ENCODE measurements at places on chromosomes 6 and 20.

- no peak for DNase-seq
Observed at GRCh38 chr6:128098000-128098581, 197.2 kb upstream of the THEMIS start.

GRCh38 chr6:15398633-15399275 lies 152.9 kb downstream of the JARID2 start:
- no peak for DNase-seq

- DNase-seq, result peak; percentile 59
Observed at GRCh38 chr6:110875548-110876169, 1.1 kb downstream of the AMD1 start.

DNA sequence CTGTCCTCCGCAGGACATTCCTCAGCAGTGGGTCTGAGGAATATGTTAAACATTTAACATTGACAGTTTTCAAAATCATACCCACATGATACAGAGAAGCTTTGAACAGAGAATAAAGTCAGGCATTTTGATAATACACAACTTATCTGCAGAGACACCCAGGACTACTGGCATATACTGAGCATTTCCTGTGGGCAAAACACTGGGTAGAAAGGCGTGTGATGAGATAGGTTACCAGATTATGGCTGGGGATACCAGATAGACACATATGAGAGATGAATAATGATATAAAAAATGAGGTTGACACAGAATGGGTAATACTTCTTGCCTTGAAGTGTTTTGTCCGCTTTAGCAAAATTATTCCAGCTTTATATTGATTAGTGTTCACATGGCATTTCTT lies 31.4 kb upstream of the TRIM26 start:
- no peak for DNase-seq

DNA sequence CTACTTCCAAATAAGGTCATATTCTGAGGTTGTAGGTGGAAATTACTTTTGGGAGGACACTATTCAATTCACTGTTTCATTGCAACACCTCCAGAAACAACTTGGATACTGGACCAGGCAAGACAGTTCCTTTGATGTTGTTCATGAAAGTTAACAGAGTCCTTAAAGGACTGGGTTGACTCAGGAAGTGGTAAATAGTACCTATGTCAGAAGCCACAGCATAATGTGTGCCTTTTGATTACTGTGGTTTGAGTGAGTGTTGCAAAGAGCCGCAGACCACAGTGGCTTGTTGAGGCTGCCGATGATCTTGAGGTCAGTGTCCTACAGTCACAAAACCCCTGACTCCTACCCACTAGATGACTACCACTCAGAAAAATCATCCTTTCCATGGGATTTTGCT lies 10.9 kb downstream of the IL20RA start:
- no peak for DNase-seq

GRCh38 chr20:36093025-36093803 lies 61.3 kb upstream of the EPB41L1 start:
- DNase-seq, result no peak

DNA sequence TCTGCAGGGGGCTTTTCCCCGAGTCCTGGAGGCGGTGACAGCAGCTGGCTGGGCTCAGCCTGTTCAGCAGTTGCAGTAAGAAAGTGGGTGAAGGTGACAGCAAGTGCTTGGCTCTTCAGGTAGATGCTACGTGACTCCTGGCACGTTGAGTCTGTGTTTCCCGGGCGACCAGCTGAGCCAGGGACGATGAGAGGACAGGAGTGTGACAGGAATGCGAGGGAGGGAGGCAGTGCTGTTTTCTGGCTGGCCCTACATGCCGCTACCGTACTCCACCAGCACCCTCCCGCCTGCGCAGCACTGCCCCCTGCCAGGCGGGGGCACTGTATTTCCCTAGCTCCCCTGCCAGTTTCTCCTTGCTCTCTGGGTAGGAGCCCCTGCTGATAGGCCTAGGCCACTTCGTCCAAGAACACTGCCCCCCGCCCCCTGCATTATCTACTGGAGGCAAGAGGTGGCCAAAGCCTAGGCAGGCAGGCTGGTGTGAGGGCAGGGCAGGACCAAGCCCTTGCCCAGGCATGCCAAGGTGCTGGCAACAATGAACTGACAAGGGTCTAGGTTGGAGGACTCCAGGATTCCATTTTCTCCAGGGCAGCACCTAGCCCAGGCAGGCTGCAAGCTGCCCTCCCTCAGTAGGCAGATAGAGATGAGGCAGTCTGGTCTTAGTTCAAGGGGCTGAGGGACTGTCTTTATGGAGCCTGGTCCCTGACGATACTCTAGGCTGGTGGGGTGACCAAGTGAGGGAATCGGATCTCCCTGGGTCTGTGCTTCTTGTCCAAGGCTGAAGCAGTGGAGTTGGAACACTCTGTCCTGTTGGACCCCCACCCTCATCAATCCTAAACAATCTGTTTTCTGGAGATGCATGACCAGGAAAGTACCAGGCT lies 19.2 kb downstream of the MRPS18A start:
- DNase-seq, result no peak

DNA sequence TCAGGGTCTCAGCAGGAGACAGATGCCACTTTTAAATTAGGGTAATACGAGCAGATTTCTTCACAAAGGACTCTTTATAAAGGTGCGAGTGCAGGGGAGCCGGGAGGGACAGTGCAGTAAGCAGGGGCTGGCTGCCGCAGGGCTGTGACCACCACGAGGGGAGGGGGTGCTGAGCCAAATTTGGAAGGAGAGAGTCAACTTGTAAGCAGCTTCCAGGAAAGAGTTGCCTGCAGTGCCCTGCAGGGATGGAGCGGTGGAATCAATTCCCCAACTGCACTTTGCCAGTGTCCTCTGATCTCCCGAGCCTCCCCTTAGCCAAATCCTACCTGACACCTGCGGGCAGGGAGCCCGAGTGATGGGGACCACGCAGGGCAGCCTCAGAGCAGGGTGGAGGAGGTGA lies 13.9 kb upstream of the CCDC167 start:
- DNase-seq, result no peak

DNA sequence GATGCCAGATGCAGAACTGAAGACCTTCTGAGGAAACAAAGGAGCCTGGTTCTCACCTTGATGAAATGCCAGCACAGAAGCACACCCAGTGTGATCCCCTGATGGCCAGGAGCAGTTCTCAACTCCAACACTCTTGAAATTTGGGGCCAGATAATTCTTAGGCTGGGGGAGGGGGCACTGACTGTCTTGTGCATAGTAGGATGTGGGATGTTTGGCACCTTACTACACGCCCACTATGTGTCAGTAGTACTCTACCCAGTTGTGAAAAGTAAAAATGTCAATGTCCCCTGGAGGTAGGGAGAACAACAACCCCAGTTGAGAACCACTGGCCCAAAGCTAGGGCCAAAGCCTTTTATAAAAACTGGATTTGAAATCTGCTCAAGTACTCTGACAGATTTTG lies 398.3 kb upstream of the ARID1B start:
- no peak for DNase-seq

DNA sequence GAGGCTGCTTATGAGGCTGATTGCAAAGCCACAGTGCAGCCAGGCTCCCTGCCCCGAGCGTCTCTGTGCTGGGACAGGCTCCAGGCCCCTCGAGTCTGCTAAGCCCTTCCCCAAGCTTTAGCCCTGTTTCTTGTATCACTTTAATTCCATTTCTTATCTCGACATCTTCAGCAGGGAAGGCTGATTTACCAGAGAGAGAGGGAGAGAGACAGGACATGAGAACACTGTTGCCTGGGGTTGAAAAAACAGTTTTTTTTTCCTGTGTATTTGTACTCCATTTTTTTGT lies 386.5 kb downstream of the SMOC2 start:
- no peak for DNase-seq

GRCh38 chr6:17666646-17667045 lies 40.1 kb downstream of the NUP153 start:
- no peak for DNase-seq
